ENCODE measurements at places on chromosomes 12 and 14.

DNA sequence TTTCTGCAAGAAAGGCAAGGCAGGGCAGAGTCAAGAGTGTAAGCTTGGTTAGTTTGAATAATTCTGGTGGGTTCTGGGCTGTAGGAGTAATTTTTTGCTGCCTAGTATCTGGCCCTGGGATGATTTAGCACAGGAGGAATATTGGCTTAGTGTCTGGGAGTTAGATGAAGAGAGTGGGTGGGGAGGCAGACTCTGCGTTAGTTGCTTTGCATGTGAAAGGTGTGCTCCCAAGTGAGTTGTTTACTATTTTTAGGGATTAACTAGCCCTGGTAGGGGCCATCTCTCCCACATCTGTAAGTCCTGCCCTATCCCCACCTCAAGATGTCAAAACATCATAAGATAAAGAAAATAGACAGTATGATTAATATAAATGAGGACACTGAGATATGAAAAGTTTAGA, 249.7 kb downstream of the LRIG3 start:
- no peak for DNase-seq

DNA sequence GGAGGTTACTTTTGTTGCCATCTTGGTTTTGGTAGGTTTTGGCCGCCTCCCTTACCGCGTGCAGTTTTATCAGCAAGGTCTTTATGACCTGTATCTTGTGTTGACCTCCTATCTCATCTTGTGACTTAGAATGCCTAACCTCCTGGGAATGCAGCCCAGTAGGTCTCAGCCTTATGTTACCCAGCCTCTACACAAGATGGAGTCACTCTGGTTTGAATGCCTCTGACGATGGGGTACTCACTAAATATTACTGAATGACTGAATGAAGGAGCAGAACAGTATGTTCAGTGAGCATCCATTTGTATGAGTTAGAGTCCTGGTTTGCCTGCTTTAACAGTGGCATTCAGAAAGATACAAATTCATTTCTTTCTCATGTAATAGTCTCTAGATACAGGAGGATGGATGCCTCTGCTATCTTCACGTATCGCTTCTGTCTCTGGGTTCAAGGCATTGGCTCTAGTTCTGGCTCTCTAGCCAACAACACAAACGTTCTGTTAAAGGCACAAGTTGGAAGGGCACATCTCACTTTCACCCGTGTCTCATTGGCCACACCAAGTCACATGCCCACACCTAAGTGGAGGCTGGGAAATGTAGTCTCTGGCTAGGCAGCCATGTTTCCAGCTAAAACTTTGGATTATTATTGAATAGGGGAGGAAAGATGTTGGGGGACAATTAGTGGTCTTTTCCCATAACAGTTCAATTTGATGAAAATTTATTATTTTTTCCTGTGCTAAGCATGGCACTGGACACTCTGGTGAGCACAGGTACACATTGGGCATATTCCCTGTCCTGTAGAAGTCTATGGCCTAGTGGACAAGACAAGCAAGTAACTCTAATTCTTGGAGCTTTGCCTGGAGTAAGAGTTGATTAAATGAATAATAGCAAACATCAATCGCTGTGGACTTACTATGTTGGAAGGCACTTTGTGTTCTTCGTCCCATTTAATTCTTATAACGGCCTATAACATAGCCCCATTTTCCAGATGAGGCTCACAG, 75.2 kb upstream of the RPH3A start:
- no peak for DNase-seq

DNA sequence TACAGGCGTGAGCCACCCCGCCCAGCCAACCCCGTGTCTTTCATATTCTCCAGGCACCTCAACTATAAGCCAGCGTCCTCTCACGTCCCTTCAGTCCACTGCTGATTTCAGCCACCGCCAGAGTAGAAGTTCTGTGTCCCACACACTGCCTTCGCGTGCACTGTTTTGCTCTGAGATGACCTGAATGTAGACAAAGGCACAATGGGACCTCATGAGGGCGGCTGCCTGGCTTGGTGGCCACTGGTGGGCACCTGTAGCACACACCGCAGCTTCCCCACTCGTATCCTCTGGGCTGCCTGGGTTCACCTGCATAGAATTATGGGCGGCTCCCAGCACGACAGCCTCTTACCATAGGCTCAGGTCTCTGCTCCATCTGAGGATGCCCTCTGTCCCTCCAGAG, 57.2 kb downstream of the GPR68 start:
- DNase-seq: no peak

- peak; percentile 68 for DNase-seq
These were observed 37.9 kb upstream of the MDM1 start for GRCh38 chr12:68370006-68370590.

DNA sequence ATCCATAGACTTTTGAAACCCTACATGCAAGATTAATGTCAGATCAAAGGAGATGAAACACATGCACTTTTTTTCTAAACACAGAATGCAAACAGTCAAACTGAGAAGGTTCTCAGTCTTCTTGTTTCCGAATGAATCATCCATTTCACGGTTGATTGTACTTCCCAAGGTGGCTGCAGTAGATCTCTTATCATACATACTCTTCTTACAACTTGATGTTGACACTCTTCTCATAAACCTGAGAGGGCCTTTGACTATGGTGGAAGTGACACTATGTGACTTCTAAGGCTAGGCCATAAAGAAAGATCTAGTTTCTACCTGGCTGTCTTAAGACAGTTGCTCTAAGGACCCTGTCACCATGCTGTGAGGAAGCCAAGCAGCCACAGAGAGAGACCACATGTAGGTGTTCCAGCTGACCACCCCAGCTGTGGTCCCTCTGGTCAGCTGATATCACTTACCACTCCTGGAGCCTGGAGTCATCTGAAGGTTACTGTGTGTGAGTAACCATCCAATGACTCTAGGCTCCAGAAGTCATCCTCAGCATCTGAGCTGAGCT, 67.2 kb upstream of the HMGA2 start:
- no peak for DNase-seq

DNA sequence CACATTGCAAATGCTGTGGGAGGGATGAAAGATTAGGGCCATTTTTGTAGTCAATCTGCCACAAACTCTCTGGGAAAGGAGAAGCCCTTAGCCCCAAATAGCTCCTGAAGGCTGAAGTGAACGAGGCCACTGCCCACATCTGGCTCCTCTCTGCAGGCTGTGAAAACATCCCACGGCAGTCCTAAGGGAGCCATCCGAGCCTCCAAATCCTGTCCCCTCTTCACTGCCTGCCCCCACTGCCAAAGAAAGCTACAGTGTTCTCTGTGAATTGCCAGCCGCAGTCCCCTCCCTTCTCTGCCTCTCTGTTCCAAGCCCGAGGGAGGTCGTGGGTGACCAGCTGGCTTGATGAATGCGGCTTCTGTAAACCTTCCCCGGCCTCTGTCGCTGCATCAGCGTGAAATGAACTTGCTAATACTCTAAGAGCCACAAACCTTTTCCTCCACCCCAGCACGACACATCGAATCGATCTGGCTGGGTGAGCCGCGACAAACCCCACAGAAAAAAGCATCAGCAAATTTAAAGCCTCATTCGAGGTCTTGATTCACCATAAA, 180.7 kb upstream of the NRXN3 start:
- no peak for DNase-seq

DNA sequence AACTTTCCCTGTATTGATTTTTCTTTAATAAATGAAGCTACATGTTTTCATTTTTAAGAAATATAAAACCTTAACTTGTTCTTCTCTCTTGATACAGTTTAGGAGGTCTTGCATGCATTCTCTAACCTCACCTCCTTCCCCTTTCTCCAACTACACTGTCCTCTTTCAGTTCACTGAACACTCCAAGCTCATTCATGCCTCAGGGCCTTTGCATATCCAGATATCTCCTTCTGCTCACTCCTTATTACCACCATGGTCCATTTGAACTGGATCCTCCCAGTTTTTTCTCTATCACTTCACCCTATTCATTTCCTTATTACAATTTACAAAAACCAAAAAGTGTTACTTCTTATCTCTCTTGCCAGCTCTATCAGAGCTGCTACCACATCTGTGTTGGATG, 242.9 kb upstream of the PLEKHG7 start:
- DNase-seq: no peak

- no peak for DNase-seq
These were observed 51.1 kb downstream of the TMEM260 start for GRCh38 chr14:56630707-56631106.

All from NCI-H187 (cell line).